ENCODE measurements at places on chromosomes 4 and X.
A peak's percentile ranks its signal among the peaks of the same experiment; 100 is the strongest.

DNA sequence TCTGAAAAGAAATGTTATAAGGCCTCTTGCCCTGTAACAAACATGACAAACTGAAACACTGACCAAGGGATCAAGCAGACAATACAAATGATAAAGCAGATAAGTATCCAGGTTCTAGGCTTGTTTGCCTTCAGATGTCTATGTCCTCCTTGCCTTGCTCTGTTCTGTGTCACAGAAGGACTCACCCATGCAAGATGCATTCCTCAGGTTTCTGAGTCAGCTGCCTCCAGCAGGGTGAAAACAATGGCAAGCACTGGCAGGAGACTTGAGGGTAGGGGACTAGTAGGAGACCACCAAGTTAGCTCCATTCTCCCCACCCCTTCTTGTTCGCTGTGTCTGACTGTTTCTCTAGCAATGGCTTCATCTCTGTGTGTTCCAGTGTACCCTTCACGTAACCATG lies 76.6 kb upstream of the CXXC4 start:
- DNase-seq: no peak

- no peak for DNase-seq
Measured at GRCh38 chr4:99447513-99447912, 12.4 kb upstream of the ADH7 start.

- peak; percentile 11 for DNase-seq
Measured at GRCh38 chr4:100421361-100421978, 96.4 kb downstream of the EMCN start.

- DNase-seq: no peak
Measured at GRCh38 chr4:161448550-161449180, 715.1 kb downstream of the FSTL5 start.

DNA sequence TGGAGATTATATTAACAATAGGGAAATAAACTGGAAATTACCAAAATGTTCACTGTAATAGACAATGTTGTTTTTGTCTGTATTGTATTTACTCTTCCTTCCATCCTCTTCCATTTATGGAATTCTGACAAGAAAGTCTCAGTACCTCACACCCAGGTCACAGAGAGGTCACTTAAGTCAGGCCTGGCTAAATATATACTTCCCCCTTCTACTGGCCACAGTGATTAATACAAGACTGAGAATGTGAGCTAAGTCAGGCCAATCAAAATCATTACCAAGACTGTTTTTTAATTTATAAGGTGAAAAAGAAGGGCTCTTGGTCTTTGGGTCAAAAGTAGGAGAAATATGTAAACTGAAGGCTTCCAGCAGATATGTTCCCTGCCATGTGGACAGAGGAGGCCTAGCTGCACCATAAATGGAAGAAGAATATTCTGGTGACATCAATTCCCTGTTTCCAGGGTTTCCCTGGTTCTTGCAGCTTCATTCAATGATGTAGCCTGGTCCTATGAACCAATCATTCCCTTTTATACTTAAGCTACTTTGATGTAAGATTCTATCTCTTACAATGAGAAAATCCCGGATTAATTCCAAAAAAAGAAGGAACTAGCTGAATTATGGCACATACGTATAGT lies 64.3 kb downstream of the LRBA start:
- DNase-seq: no peak

- no peak for DNase-seq
Measured at GRCh38 chr4:109118635-109119034, 183.8 kb downstream of the COL25A1 start.

DNA sequence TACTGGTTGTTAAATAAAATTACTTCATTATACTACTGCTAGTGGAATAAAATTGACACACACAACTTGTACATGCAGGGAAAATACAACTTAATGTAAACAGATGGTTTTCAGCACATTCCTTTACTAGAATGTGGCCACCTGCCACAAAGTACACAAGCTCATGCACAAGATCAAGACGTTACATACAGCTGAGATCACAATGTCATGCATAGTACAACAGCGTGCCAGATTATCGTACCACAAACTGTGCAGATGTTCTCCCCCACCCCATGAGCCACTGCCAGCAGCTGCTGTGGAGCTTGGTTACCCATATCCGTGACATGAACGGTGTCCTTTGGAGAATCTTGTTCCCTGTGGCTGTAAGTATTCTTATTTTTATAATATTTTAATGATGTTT lies 27.7 kb downstream of the FBXO8 start:
- DNase-seq: no peak

DNA sequence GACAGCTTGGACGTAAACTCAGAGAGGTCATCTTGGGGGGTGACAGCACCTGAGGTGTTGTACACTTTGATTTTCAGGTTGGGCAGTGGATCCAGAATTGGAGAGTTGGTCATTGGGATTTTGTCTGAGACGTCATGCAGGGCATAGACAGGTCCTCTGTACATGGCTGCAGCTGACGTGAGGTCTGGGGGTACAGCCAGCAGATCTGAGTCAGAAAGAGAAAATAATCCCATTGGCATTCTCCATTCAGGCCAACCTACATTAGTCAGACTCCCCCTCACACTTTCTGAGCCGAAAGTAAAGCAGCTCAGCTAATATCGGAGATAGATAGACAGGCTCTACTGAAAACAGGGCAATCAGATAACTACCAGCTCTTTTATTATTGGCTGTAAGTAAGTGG lies 329.7 kb downstream of the UNC5C start:
- no peak for DNase-seq

- DNase-seq: no peak
Measured at GRCh38 chrX:47613082-47613481, 6.6 kb downstream of the SYN1 start.

GRCh38 chr4:115279330-115279729 lies 165.9 kb upstream of the NDST4 start:
- DNase-seq: no peak
